ENCODE measurements at places on chromosomes 11 and 22.

GRCh38 chr11:1876361-1877063 is 15.2 kb downstream of the PRR33 start:
- DNase-seq = peak; percentile 13

DNA sequence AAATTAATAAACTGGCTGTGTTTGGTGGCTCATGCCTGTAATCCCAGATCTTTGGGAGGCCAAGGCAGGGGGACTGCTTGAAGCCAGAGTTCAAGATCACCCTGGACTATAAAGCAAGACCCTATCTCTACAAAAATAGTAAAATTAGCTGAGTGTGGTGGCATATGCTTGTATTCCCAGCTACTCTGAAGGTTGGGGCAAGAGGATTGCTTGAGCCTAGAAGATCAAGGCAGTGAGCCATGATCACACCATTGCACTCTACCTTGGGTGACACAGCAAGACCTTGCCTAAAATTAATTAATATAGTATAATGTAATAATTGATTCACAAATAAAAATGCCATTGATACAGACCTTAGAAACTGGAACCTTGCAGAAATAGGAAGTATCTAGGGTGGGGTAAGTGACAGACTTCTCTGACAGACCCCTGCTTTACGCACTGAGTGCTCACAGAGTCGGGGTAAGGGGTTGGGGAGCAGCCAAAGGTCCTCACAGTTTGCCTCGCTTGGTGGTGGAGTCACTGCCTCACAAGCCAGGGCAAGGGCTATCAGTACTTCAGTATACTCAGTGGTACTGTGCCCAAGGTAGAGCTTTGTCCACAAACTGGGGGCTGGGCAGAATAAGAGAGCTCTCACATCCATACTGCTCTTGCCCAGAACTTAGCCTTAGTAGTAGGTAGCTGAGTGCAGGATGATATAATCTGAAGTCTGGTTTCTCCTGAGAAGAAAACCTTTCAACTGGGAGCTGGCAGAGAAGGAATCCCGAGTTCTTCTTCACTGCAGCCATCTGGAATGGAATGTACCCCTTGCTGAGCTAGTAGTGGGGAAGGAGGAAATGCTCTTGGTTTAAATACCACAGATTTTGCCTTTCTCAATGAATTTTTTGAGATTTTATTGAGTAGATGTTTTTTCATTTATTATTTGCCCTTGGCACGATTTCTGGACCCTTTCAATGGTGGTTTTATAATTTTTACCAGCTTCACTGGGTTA is 65.5 kb downstream of the EMSY start:
- no peak for DNase-seq

DNA sequence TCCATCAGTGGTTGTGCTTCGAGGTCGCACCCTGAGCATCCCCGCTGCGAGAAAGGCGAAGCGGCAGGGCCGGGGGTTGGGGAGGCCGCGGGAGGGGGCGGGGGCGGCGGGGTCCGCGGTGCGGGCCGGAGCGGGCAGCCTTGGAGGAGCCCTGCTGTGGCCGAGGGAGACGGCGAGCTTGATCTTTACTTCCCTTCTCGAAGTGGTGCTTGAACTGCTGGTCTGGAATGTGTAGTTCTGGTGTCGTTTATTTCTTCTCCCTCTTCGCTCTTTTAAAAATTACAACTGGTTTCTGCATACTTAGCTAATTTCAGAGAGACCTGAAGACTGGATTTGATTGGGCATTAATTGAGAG is 1.1 kb downstream of the APLP2 start:
- DNase-seq = no peak

DNA sequence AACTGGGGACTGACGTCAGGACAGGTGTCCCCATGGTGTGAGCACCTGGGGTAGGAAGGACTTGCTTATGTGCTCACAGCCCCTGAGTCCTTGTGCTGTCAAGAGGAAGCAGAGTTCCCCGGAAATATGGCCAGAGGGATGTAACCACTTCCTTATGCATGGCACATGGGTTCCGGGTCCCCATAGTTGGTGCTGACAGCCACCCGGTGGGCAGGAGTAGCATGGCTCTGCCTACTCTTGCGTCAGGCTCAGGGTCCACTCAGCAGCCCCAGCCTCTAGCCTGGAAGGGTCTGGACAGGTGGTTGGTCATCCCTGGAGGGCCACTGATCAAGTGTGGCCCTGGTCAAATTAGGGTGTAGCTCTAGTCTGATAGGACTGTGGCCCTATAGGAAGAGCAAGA is 42.8 kb upstream of the CCND1 start:
- DNase-seq = no peak

- no peak for DNase-seq
Observed at GRCh38 chr11:43327987-43328386, 16.2 kb downstream of the API5 start.

DNA sequence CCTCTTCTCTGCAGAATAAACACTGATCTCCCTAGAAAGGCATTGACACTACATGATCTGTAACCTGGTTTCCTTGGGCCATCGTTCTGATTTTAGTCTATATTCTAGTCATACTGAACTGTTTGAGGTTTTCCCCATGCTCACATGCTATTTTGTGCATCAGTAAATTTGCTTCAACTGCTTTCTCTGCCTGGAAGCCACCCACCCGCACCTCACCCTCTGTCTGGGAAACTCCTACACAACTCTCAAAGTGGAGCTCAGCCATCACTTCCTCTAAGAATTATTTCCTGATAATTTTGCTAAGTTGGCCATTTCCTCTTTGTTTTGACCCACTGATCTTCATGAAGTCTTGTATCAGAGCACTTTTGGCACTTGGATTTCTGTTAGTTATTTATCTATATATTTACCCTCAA is 36.1 kb downstream of the MMP20 start:
- DNase-seq = no peak

DNA sequence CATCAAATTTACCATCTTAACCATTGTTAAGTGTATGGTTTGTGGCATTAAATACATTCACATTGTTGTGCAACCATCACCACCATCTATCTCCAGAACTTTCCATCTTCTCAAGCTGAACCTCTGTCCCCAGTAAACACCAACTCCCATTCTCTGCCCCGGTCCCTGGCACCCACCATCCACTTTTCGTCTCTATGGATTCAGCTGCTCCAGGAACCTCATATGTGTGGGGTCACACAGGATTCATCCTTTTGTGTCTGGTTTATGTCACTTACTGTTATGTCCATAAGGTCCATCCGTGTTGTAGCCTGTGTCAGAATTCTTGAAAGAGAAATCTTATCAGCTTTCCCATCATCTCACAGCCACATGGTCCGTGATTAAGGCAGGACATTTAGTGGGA is 16.3 kb downstream of the TSPAN32 start:
- no peak for DNase-seq

GRCh38 chr11:91173701-91174100 is 950.9 kb upstream of the CHORDC1 start:
- no peak for DNase-seq

DNA sequence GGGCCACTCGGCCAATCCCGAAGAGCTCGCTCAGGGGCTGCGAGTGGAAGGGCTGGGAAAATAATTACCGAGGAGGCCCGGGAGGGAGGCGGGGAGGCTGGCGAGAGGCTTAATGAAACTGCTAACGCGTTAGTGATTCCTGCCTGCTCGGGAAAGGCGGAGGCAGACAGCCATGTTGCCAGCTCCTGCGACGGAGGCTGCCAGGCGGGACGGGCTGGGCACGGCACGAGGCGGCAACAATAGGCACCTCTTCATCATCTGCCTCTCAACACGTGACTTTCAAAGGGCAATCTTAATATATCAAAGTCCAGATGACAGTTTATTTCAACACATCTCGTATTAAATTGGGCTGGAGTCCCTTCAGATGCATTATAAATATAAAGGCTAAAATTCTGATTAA is 68.0 kb upstream of the TCF20 start:
- DNase-seq = no peak

DNA sequence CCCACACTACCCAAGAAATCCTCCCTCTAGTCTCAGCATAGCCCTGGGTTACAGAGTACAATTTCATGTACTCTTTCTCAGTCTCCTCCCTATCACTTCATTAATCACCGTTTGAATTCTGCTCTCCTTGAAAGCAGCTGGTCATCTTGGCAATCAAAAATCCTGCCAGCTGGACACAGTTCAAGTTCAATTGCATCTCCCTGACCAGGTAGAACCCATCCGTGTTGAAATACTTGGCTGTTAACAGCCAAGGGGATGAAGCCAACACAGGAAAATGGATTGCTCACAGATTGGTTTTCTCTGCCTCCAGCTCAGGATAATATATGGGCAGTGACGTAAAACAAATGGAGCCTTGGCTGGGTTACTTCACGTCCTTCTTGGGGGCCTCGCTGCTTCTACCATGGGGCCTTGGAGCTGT is 55.1 kb upstream of the GRK3 start:
- no peak for DNase-seq

GRCh38 chr22:39527481-39527961 is 5.0 kb downstream of the RPS19BP1 start:
- DNase-seq = peak; percentile 92

- no peak for DNase-seq
Observed at GRCh38 chr11:111607751-111608150, 5.5 kb downstream of the SIK2 start.

DNA sequence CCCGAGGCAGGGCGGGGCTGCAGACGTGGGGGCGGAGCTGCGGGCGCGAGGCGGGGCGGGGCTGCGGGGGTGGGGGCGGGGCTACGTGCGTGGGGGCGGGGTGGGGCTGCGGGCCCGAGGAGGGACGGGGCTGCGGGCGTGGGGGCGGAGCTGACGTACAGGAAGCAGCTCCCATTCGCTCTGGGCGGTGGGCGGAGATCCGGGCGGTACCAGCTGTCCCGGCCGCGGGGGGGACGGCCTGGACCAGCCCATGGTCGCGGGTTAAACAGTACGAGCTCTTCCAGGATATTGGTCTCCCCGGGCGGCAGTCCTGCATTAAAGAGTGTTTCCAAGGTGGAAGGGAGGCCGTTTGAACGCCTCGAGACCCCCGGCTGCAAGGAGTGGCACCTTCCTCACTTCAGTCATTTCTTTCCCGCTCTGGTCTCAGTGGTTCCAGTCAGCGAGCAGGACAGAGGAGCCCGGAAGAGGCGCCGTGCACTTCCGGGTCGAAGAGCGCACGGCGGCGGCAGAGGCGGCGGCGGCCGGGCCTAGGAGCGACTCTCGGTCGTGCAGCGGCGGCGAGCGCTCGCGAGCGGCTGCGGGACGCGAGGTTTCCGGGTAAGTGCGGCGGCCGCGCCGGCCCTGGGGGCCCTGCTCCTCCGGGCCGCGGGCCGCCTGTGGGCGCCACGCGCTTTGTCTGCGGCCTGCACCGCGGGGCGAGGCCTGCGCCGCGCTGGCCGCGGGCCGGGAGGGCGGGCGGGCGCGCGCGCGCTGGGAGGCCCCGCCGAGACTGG is at the start of gene PHRF1:
TSS of gene PHRF1 (plus strand) at position 475 of the 773 bp plus-strand sequence. CDS start 5,043 bp downstream, outside the sequence.
- peak; percentile 92 for DNase-seq

DNA sequence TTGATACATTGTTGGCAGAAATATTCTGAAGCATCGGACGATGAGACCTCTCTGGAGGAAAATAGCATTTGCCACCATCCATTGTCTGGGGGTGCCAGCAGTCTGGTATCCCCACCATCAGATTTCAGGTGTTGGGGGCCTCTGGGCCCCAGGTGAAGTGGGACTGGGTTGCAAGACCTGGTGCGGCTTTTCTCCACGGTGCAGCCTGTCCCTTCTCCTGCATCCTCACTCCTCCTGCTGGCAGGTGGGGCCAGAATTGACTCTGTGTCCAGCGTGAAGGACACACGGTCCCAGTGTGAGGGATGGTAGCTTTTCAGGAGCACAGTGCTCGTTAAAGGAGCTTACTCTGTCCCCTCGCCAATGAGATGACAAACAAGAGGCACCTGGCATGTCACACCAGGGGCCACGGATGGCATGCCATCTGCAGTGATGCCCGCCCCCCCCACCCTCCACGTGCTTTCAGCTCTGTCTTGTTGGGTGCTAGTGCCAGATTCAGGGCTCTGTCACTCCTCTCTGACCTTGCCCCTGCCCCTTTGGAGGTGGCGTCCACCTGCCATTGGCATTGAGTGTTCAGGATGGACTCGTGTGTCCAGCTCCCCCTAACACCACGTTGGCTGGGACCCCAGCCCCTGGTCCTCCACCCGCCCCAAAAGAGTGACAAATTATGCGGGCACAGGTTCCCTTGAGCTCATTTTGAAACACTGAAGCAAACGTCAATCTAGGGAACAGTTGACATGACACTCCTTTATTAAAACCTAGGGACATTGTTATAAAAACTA is 62.4 kb downstream of the PARVG start:
- no peak for DNase-seq

DNA sequence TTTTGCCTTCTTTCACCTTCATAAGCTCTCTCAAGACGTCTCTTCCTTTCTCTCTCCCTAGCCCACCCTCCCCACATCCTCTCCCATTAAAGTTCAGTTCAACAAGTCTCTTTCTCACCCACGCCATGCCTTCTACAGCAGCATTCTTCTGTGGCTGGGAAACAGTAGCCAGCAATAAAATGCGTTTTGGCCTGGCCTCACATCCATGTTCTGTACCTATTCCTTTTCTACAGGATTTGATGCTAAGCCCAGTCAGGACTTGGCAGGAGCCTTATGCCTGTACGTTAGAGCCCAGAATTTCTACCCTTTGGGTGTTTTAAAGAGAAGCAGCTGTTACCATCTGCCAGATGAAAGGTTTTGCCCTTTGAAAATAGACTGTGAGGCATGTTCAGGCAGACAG is 7.1 kb upstream of the CD44 start:
- DNase-seq = no peak

DNA sequence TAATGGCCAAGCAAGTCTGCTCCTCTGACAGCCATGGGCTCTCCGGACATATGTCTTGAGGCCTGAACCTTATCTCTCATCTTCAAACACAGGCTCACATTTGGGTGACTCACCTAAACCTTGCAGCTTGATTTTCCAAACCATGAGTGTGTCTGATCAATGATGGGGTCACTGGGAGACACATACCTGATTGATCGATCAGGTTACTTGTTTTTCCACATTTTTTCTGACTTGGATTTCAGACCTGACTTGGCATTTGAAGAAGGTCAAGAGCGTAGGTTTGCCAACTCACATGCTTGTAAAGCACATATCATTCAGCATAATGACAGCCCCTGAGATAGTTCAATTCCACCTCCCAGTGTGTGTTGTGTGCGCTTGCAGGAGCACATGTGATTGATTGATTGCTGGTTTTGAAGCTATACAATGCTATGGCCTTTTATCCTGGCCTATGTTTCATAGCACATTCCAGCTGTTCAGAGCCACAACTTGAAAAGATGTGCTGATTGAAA is 116.7 kb upstream of the KIRREL3 start:
- DNase-seq = no peak

DNA sequence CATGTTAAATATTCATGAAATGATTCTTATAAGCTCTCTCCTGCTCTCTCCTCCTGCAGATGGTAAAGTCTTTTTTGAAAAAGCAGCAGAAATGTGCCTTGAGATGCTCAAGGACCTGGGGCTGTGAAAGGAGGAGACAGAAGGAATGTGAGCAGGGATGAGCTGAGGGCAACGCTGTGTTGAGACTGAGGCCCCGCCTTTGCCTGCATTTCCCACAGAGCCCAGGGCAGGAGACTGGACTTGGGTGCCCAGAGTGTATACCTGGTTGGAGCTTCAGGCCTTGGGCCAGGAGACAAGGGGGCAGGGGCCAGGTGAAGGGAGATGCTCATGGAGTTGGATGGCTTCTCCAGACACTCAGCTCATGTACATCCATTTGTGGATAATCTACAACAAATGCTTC is 39.2 kb downstream of the CEP164 start:
- DNase-seq = peak; percentile 13

- no peak for DNase-seq
Observed at GRCh38 chr11:17992916-17993315, 19.9 kb downstream of the SERGEF start.

Measured in NCI-H82 (cell line).